ENCODE measurements at places on chromosomes 3 and 15.
A peak's percentile ranks its signal among the peaks of the same experiment; 100 is the strongest.

DNA sequence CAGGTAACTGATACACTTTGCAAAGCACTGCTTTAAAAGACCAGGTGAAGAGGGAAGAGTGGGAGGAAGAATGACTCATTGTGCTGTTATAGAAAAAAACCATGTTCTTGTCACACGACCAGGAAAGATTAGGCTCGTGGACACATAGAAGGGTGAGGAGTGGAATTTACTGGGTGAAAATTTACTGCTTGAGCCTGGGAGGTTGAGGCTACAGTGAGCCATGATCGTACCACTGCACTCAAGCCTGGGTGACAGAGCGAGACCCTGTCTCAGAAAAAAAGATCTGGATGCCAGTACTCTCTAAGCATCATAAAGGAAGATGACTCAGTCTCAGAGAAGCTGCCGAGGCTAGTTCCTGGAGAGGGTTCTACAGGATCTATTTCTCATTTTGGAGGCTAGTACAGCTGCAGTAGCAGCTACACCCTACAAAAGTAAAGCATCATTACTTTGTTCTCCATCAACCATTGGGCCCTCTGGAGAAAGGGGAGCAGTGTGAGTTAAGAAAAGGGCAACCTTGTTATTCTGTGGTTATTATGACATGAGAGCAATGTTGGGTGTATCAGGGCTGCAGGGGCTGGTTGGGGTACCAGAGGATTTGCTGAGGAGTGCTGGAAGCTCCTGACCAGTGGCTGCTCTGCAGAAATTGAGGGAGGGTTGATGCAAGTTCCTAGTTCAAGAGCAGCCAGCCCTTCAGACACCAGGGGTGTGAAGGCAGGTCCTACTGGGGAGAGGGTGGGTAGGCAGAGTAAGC is 75.4 kb downstream of the CMTM8 start:
- DNase-seq = no peak

- no peak for DNase-seq
Observed at GRCh38 chr3:170523248-170523647, 62.6 kb downstream of the SLC7A14 start.

- no peak for DNase-seq
Observed at GRCh38 chr3:86985181-86985826, 5.6 kb downstream of the VGLL3 start.

DNA sequence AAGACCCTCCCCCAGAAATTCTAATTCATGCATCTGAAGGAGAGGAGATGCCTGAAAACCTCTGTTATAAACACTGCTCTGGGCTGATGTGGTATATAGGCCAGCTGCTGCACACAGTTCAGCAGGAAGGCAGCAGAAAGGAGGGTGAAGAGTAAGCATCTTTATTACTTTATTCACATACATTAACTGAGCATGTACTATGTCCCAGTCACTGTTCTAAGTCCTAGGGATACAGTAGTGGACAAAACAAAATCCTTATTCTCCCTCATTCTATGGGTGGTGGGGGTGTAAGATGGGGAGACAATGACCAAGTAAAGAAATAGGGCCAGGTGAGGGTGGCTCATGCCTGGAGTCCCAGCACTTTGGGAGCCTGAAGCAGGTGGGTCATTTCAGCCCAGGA is 17.8 kb upstream of the CHRNB4 start:
- DNase-seq = no peak

DNA sequence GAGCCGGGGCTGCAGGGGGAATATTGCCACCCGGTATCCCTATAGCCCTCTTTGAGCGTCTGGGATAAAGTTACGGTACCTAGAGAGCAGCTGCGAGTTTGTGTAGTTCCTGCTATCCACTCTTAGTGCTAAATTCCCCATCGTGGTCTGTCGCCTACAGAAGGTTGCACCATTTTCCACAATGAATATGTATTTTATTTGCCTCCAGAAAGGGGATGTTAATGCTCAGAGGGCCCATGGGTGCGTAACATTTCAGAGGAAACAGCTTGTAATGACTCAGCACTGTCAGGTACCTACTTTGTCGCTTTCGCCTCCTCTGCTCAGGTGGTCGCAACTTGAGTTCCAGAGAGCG is 1.1 kb downstream of the SLCO3A1 start:
- DNase-seq = no peak

DNA sequence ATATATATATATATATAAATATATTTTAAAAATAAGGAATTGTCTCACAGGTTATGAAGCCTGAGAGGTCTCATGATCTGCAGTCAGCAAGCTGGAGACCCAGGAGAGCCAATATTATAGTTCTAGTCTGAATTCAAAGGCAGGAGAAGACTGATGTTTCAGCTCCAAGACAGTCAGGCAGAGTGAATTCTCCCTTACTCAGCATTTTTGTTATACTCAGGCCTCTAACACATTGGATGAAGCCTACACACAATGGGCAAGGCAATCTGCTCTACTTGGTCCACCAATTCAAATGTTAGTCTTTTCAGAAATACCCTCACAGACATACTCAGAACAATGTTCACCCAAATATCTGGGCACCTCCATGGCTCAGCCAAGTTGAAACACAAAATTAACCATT is 157.2 kb downstream of the GOLIM4 start:
- DNase-seq = no peak

- DNase-seq = no peak
Observed at GRCh38 chr15:52698514-52698913, 19.3 kb upstream of the ATOSA start.

- DNase-seq = no peak
Observed at GRCh38 chr3:152376351-152377183, 107.8 kb downstream of the MBNL1 start.

DNA sequence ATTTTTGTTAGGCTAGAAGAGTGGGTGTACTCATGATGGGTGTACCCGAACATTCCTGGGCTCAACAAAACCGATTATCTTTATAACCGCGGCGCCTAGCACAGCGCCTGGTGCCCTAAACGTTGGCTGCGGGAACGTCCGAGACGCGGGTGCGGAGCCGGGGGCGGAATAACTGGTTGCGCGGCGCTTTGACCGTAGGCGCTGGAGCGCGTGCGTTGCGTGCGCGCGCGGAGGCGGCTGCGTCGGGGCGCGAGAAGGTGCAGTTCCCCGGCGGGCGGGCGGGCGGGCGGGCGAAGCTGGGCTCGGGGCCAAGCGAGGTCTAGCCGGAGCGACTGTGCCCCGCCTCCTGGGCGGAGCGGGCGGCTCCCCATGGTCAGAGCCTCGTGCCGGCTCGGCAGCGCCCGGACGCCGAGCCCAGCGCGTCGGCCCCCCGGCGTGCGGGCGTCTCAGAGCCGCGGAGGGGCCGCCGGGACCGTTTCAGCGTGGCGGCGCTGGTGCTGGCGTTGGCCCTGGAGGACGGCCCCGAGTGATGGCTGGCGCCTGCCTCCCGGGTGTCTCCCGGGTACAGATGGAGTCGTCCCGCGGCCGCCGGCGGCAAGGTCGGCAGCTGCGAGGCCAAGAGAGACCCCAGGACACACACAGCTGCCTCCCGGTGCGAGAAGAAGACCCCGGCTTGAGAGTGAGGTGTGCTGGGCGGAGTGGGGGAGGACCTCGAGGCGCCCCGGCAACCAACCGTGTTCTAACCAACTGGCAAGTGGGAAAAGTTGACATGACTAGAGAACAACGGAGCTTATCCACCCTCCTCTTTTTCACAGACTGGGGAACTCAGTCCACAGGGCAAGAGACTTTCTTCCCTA is at the start of gene PLAAT1:
Gene PLAAT1, plus strand, starts transcription at position 373 of the 857 bp plus-strand sequence. CDS start 14,429 bp downstream, outside the sequence.
- DNase-seq = peak; percentile 27

DNA sequence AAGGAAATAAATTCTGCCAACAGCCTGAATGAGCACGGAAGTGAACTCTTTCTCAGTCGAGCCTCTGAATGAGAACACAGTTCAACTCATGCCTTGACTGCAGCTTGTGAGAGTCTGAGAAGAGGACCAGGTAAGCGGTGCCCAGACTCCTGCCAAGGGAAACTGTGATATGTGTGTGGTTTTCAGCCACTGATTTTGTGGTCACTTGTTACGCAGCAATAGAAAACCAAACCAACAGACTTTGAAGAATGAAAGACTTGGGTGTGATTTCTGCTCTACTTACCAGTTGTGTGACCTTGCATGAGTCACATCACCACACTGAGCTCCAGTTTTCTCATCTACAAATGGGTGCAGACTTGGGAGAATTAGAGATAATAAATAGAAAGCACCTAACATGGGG is 30.6 kb upstream of the FAM107A start:
- DNase-seq = no peak

DNA sequence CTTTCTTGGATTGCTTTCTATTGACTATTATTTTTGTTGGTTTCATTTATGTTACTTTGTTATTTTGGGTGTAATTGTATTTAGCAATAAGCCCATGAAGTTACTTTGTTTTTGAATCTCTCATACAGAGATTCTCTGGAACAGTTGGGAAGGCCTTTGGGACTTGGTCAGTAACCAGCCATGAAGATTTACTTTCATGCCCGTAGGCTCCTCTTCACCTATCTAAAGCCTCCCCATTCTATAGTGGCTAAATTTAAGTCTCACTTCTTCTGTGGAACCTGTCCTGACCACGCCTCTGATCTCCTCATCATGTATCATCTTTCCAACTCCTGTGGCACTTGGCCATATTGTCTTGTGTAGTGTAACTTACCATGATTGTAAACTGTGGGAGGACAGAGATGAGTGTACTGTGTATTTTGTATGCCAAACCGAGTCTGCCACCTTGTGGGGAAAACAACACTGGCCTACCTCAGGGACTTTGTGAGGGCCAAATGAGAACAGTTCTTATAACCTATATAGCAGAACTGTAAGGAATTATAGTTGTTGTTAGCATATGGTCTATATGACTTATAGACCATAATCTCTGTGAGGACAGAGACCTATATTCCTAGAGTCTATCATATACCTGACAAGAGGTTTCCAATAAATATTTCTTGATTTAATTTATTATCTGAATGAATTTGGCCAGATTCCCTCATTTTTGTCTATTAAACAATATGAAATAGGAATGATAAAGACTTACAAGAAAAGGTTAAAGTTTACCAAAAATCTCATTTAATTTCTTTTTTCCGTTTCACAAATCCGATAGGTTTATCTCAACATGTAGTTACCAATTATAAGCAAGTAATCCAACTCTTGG is 75.0 kb downstream of the STARD9 start:
- DNase-seq = peak; percentile 30

- DNase-seq = no peak
Observed at GRCh38 chr3:154105218-154105975, 15.8 kb upstream of the ARHGEF26 start.

DNA sequence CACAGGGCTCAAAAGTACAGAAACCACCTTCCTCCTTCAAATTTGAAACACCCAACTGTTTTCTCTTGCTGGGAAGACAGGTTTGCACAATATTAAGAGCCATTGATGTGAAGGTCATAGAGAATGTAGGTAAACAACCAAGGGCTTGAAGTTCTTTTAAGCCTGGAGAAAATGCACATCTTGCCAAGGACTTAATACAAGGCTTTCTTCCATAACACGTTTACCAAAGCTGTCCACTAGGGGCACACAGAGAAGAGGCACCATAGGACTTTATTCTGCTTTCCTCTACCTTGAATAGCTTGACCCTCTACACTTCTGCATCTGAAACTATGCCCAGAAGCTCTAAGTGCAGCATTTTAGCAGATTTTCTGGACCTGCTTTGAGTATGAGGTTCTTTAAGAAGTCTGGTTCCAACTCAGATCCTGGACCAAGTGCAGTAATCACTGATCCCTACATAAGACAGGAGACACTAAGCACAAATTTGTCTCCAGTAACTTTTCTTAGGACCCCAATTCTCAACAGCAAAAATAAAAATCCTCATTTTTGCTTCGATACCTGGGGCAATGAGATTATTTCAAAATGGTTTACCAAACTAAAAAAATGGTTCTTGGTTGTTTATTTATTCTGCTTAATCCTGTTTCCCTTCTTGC is 138.0 kb downstream of the FBN1 start:
- DNase-seq = no peak

DNA sequence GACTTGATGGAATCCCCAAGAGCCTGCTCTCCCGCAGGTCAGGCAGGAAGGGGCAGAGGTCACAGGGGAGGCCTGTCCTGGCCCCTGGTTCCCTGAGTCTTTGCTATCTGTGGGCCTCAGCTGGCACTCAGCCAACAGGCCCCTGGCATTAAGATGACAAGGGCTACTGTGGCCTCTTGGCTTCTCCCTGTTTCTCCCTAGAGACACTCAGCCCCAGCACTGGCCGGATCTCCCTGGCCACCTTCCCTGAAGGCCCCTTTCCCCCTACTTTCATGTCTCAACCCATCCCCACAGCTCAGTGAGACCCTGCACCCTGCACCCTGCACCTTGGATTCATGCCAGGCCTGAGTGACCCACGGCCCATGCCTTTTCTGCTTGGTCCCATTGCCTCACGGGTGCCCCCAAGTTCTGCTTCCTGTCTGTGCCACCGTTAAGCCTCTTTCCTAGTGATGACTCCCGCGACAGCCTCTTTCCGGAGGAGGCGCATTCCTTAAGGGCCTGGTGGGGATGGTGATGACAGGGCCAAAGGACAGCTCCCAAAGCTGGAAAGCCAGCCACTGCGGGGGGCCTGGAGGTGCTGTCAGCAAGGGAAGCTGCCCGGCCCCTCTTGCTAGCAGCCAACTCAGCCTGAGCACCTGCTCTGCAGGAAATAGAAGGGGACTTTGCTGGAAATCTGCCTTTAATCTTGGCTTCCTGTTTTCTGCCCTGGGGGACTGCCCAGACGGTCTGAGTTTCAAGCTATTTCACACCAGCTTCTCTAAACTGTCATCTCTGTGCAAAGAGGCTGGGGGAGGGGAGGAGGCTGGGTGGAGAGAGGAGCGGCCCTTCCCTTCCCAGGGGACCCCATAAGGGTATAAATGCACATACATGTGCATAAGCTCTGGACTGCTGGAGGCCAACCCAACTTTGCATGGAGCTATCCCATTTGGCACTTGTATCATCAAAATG is 4.8 kb upstream of the CSK start:
- no peak for DNase-seq

Data from retinal pigment epithelial cell (primary cell).